ENCODE measurements at places on chromosomes 7 and 10.

GRCh38 chr10:101035314-101035713, 4.3 kb downstream of the SFXN3 start:
- ATAC-seq = no peak

DNA sequence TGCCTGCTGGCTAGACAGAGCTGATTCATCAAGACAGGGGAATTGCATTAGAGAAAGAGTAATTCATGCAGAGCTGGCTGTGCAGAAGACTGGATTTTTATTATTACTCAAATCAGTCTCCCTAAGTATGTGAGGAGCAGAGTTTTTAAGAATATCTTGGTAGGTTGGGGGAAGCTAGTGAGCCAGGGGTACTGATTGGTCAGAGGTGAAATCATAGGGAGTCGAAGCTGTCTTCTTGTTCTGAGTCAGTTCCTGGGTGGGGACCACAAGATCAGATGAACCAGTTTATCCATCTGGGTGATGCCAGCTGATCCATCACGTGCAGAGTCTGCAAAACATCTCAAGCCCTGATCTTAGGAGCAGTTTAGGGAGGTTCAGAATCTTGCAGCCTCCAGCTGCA, 39.8 kb downstream of the FOXI2 start:
- ATAC-seq = no peak

- no peak for ATAC-seq
These were observed 16.1 kb downstream of the ADD3 start for GRCh38 chr10:110023785-110024465.

DNA sequence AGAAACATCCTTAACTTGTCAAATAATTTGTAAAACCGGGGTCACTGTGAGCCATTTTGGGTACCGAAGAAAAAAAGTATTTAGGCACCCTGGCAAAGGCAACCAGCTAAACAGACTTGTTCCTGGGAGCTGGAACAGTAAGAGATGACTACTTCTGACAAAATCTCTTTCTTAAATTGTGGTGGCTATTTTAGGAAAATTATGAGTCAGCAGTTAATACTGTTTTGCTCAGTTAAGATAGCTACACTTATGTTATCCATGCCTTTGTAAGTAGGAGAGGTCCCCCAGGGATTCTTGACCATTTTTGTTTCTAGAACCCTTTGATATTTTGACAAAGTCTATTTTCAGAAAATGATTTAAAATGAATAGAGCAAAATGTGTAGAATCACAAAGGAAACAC, 68.7 kb downstream of the TAX1BP1 start:
- ATAC-seq = no peak

DNA sequence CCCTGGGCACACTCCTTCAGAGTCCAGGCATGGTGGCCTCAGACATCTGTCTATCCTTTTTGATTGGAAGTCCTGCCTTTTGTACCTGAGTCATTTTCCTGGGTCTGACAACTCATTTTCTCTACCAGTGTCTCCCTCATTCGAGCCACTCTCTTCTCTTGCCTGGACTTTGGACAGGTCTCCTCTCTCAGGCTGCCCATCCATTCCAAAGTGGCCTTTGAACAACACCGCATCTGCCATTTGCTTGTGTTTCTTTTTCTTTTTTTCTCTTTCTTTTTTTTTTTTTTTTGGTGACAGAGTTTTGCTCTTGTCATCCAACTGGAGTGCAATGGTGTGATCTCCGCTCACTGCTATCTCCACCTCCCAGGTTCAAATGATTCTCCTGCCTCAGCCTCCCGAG, 142.1 kb upstream of the COBL start:
- ATAC-seq = no peak

GRCh38 chr10:93299606-93300287, 182.4 kb downstream of the MYOF start:
- ATAC-seq = no peak
